Left lung (tissue), 14 donors: ENCODE measurements at places on chromosomes 5 and 9. TPM values are rescaled to one million over a fixed set of nuclear protein-coding genes. Genes with fewer than 3 reads are reported as not detected.

GRCh38 chr5:130350131-130350530 lies 445.9 kb downstream of the CHSY3 start:
- H3K27ac ChIP-seq: no peak overlapping the region
- DNase-seq: no peak
- no peaks in the 10 kb centered on the region for H3K4me1 ChIP-seq
- H3K27me3 ChIP-seq: no peaks in the 10 kb centered on the region
- no peak overlapping the region for H3K4me3 ChIP-seq

DNA sequence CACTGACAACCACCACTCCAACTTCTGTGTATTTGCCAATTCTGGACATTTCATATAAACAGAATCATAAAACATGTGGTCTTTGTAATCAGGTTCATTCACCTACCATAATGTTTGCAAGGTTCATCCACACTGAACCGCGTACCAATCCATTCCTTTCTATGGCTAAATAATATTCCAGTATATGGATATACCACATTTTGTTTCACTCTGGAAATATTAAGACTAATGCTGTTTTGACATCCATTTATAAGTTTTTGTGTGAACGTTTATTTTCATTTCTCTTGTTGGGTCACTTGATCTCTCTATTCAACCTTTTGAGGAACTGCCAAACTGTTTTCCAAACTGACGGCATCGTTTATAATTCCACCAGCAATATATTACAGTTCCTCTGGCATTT lies 26.3 kb upstream of the RNF38 start:
- H3K4me1 ChIP-seq: no peaks in the 10 kb centered on the region
- H3K36me3 ChIP-seq: peaks cover 15% of the 10 kb centered on the region
- no peak overlapping the region for H3K4me3 ChIP-seq
- no peak for DNase-seq
- no peaks in the 10 kb centered on the region for H3K27me3 ChIP-seq

DNA sequence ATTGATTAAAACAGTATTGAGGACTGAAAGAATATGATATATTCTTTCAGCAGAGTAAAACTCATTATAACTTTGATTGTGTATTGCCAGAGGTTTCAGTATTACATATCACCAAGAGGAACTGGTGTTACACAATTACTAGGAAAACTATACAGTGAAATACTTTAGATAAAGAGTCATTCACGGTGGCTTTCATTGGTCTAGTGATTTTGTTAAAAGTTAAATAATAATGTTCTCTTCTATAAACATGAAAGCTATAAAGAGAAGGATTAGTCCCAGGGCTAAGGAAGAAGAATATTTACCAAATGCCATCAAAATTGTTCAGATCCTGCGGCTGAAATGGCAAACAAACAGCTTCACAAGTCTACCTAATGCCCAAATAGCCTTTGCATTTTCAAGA lies 306.2 kb downstream of the SEMA5A start:
- no peaks in the 10 kb centered on the region for H3K4me1 ChIP-seq
- DNase-seq: no peak
- no peak overlapping the region for H3K27ac ChIP-seq
- H3K36me3 ChIP-seq: no peaks in the 10 kb centered on the region

DNA sequence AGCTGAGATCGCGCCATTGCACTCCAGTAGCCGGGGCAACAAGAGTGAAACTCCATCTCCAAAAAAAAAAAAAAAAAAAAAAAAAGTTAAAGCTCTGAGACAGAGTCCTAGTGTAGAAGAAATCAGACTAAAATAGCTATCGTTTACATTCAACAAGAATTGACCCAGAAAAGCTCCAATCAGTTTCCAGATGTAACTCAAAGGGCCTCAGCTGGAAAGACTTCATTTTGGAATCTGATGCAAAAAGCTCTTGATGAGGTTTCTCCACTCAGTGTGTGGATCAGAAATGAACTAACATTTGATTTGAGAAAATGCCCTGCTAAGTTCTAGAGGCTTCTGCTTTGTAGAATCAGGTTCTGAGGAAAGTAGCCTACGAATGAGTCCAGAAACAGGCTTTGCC lies 7.2 kb upstream of the C1QTNF2 start:
- H3K4me3 ChIP-seq: no peak overlapping the region
- H3K27me3 ChIP-seq: no peaks in the 10 kb centered on the region
- no peaks in the 10 kb centered on the region for H3K4me1 ChIP-seq
- no peaks in the 10 kb centered on the region for H3K36me3 ChIP-seq
- no peak overlapping the region for H3K27ac ChIP-seq

The FOXD4L4 gene
- 0.50 TPM for total RNA-seq

DNA sequence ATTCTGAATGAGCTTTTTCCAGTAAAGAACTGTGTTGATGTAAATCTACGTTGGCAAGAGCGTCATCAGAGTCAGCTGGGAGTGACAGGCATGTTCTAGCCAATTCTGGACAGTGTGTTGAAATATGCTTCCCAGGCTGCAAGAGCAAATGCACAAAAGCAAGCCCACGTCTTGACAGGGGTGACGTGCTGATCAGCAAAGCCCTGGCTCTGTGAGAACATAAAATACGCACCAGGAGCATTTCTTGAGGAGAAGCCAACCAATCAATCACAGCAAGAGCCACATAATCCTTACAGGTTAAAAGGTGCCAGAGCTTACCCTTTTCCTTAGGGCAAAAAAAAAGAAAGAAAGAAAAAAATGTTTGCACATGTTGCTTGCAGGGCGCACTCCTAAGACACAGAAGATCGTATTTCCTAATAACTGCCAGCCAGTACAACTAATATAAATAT lies 148.1 kb downstream of the PDE4D start:
- H3K36me3 ChIP-seq: no peaks in the 10 kb centered on the region
- H3K27me3 ChIP-seq: no peaks in the 10 kb centered on the region

The WDR38 gene
- total RNA-seq: not detected

The ARHGAP26 gene
- total RNA-seq: 25.6 TPM

- no peaks in the 10 kb centered on the region for H3K36me3 ChIP-seq
- H3K27me3 ChIP-seq: no peaks in the 10 kb centered on the region
- H3K4me1 ChIP-seq: peaks cover 4% of the 10 kb centered on the region
- H3K27ac ChIP-seq: no peak overlapping the region
- DNase-seq: no peak
These were observed 38.2 kb downstream of the TTC39B start for GRCh38 chr9:15268782-15269181.

GRCh38 chr5:7755958-7756357 lies 95.0 kb downstream of the CFAP90 start:
- no peaks in the 10 kb centered on the region for H3K36me3 ChIP-seq
- H3K27me3 ChIP-seq: peaks cover 11% of the 10 kb centered on the region
- no peaks in the 10 kb centered on the region for H3K4me1 ChIP-seq
- no peak overlapping the region for H3K4me3 ChIP-seq
- no peak for DNase-seq

DNA sequence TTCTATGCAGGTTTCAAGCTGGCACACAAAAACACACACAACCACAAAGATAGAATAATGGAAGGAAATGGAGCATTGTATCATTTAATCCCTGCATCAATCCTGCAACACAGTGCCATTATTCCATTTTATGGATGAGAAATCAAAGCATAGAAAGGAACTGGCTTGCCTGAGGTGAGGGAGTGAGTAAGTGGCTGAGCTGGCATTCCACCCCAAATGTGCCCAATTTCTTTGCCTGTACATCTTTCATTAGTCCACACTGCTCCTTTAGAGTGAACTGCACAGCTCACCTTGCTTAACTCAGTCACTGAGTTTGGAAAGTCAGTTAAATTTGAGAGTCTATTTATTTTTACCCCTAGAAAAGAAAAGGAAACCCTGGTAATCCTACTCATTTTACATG lies 28.9 kb downstream of the ZNF366 start:
- DNase-seq: no peak
- H3K27ac ChIP-seq: no peak overlapping the region
- peaks cover 8% of the 10 kb centered on the region for H3K4me1 ChIP-seq
- no peaks in the 10 kb centered on the region for H3K27me3 ChIP-seq
- no peaks in the 10 kb centered on the region for H3K36me3 ChIP-seq

The SLC6A18 gene
- total RNA-seq: not detected

The ALAD gene
- total RNA-seq: 48.7 TPM

The GDA gene
- 0.08 TPM for total RNA-seq

GRCh38 chr5:34977934-34978613 lies 48.7 kb downstream of the DNAJC21 start:
- no peaks in the 10 kb centered on the region for H3K36me3 ChIP-seq
- no peaks in the 10 kb centered on the region for H3K27me3 ChIP-seq
- H3K4me1 ChIP-seq: no peaks in the 10 kb centered on the region
- H3K4me3 ChIP-seq: no peak overlapping the region

DNA sequence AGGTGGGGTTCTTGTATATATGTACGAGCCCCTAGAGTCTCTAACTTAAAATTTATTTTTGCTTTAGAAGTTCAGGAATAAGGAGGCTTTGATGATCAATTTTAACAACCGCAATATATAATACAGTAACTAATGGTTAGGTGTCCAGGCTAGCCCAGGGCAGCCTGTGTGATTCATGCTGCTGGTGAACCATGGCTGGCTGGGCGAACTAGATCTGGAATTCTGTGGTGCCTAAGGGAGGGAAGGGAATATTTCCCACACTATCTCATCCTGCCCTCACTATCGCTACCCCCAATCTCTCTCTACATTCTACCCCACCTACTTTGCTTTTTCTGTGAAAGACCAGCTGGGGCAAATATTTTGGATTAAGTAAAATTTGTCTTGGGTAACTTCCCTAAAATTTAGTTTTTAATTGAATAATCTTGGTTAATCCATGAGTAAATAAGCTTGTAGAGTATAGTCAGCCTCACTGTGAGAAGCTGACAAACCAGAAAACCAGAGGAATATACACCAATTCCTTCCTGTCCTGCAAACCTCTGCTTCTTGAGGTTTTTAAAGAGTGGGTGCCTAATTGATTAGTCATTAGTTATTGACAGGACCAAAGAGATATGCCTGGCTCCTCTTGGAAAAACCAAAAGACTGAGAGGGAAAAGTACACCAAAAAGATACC lies 115.1 kb upstream of the CCDC152 start:
- DNase-seq: no peak
- H3K4me3 ChIP-seq: no peak overlapping the region
- no peak overlapping the region for H3K27ac ChIP-seq
- H3K4me1 ChIP-seq: no peaks in the 10 kb centered on the region
- H3K36me3 ChIP-seq: no peaks in the 10 kb centered on the region
- H3K27me3 ChIP-seq: no peaks in the 10 kb centered on the region

DNA sequence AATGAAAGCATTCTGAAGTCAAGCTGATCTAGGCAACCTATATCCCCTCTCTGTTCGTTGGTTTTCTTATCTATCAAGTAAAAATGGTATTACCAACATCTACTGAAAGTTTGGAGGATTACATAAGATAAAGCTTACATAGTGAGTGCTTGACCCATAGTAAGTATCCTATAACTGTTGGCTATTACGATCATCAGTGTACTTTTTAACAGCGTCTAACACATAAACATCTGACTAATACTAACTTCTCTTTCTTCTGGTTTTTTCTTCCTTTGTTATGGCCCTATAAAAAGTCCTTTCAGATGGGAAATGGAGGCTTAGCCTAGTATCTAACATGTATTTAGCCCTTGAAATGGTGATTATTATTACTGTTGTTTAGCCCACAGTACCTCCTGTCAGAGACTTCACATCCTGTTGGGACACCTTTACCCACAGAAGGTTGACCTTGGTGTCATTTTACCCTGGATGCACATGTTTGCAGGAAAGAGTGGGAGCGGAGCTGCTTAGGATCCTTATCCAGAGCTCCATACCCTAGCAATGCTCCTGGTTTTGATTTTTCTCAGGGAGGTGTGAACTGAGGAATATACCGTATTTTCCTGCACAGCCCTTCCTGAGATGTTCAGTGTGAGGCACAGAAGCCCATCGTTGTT lies 6.0 kb downstream of the INSYN2B start:
- H3K27ac ChIP-seq: no peak overlapping the region
- H3K4me3 ChIP-seq: no peak overlapping the region
- no peaks in the 10 kb centered on the region for H3K4me1 ChIP-seq
- no peaks in the 10 kb centered on the region for H3K36me3 ChIP-seq
- DNase-seq: no peak

DNA sequence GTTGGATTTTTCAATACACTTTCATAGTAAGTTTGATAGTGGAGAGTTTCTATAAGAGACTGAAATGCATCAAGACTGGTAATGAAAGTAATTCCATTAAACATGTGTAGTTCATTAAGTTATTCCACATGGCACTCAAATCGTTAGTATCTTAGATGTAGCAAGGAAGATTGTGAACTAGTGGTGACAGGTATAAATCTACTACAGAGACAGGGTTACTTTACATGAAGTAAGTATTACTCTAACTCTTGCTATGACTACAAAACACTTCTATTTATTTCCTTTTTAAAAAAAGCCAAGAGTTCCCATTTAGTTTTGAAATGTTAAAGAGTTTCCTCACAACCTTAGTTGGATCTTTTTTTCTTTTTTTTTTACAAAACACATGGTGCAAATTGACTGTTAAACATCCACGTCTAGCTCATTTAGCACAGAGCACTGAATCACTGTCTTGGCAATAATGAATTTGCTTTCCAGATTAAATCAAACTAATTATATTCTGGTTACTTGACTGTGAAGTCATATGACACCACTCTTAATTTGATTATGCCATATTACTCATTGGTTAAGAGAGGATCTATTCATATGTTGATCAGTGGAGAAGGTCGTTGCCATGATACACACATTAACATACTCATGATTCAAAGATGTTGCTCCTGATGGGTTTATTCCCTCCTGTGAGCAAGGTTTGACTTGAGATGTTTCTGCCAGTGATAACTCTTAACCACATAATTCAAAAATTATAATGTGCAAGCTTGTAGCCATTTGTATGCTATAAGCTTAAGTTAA lies 644.8 kb downstream of the EFNA5 start:
- no peak for DNase-seq
- no peaks in the 10 kb centered on the region for H3K4me1 ChIP-seq
- no peak overlapping the region for H3K4me3 ChIP-seq
- H3K27ac ChIP-seq: no peak overlapping the region

DNA sequence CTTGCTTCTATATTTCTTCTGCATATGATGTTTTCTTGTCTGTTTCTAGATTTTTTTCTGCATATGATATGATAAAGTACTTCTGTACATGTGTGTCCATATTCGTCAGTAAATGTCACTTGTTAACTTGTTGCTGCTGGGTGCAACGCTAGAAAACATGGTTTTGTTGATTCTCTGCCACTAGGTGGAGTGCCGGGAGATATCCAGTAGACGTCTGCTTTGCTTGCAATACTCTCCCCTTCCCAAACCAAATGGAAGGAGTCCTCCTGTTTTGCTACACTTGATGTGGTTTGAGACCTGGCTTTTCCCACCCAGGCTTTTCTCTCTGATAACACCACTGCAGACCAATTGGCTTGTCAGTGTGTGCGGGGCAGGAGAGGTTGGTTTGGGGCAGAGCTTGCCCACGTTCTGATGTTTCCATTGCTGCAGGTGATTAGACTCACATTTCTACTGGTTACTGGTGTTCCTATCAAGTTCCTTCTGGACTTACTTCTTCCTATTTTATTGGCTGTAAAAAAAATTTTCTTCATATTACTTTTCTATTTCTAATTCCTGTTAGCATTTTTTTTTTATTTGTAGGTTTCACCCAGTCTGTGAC lies 900.0 kb upstream of the CDH10 start:
- H3K4me1 ChIP-seq: no peaks in the 10 kb centered on the region
- H3K36me3 ChIP-seq: no peaks in the 10 kb centered on the region
- no peak overlapping the region for H3K4me3 ChIP-seq
- DNase-seq: no peak
- no peak overlapping the region for H3K27ac ChIP-seq
